Left ventricle myocardium inferior (tissue), 1 donor: ENCODE measurements at places on chromosomes 11 and 22.

DNA sequence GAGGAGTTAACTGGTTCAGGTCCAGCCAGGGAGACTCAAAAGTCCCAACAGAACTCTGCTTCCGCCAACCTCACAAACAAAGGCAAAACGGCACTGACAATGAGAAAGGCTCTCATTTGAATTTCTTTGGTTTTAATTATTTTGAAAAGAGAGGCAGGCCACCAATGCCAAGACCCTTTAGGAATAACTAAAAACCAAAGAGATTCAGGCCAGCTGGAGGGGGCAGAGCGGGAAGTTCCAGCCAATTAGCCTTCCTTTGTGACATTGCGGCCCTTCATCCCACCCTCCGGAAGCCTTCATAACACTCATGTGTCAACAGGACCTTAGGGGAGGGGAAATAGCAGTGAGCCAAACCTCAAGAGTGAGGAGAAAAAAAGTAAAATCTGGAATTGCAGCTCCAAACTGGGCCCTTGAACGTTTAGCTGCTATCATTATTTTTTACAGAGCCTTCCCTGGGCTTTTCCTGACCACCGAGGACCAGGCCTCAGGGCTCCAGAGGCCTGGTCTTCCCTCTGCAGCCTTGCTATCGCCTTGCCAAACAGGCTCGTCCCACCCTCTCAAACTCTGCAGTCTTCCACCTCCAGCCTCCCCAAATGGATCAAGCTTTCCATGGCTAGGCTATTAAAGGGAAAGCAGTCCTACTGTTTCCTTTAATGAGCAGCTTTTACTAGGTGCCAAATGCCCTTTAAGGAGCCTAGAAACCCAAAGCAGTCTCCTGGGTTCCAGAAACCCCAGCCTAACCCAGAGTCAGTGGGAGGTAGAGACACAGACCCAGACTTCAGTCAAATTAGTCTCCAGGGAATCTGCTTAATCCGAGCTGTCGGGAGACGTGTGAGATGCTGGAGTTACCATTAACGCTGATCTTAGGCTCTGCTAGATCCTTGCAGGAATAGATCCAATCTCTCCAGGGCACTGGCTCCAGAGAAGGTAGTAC lies 114.2 kb downstream of the CCDC34 start:
- DNase-seq = peak; percentile 23

- no peak for DNase-seq
These were observed 915.9 kb downstream of the KCNA4 start for GRCh38 chr11:29100967-29101366.

DNA sequence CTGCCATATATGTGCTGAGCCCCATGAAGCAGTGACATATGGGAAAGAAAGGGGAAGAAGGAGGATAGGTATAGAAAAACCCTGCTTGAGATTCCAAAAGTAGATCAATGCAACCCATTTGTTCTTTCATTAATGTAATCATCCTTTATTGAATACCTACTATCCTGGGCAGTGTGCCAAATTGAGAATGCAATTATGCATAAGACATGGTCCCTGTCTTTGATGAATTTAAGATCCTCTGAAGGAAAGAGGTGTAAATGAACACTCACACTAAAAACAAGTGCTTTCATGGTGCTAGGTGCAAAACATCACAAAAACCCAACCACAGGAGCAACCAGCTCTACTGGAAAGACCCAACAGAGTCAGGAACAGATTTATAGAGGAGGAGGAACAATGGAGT lies 29.7 kb downstream of the FLI1 start:
- DNase-seq = no peak

DNA sequence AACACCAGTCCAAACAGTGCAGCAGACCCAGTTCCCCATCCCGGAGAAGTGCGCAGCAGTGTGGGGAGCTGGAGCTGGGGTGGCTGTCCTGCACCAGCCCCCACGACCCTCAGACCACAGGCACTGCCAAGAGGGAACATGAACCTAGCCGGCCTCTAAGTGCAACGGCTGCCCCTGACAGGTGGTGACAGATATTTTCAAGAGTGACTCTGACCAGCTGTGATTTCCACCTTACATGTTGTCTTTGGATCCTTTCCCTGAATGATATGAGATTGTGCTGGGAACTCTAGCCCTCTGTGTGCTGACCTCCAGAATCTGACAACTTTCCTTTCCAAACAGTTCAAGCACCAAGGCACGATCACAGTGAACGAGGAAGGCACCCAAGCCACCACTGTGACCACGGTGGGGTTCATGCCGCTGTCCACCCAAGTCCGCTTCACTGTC lies 12.6 kb downstream of the SERPIND1 start:
- DNase-seq = no peak

DNA sequence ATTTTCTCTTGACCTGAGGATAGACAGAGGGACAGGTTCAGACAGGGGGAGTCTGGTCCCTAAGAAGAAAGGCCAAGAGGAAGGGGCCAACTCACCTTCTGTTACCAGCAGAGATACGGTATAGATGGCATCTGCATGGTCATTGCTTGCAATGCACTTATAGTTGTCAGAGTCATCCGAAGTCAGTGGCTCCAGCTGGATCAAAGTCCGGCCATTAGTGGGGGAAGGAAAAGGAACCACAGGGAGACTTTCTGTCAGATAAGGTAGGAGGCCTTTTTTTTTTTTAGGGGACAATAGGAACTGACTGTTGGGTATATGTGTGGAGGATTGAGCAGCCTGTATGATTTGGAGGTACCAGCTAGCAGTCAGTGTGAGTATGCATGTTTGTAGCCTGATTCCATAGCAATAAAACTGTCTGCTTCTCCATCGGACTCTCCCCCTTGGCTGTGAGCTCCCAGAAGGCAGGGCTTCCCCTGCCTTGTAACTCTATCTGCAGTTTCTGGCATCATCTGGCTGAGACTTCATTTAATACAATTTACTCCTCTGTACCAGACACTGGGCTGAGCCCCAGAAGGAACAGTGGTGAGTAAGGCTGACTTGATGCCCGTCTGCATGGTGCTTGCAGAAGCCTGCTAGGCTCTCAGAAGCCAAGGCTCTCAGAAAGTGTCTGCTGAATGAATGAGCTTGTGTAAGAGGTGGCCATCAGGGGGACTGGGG lies 5.7 kb downstream of the IGSF22 start:
- DNase-seq = no peak

GRCh38 chr22:34866495-34867131 lies 199.3 kb upstream of the ISX start:
- DNase-seq = no peak

DNA sequence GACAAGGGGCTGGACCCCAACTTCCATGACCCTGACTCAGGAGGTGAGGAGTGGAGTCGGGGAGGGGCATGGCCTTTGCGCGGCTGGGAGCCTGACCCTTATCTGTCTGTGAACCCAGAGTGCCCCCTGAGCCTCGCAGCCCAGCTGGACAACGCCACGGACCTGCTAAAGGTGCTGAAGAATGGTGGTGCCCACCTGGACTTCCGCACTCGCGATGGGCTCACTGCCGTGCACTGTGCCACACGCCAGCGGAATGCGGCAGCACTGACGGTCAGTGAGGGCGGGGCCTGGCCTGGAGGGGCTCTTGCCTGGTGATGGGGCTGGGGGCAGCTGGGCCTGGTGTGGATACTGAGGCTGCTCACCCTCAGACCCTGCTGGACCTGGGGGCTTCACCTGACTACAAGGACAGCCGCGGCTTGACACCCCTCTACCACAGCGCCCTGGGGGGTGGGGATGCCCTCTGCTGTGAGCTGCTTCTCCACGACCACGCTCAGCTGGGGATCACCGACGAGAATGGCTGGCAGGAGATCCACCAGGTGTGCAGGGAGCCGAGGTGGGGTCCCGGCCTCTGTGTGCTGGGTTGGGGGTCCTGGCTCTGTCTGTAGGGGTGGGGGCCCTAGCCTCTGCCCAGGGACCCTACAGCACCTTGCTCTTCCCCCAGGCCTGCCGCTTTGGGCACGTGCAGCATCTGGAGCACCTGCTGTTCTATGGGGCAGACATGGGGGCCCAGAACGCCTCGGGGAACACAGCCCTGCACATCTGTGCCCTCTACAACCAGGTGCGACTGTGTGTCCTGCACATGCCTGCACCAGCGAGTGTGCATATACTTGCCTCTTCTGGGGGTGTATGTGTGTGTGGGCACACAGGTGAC lies 6.3 kb downstream of the SHANK3 start:
- DNase-seq = no peak

DNA sequence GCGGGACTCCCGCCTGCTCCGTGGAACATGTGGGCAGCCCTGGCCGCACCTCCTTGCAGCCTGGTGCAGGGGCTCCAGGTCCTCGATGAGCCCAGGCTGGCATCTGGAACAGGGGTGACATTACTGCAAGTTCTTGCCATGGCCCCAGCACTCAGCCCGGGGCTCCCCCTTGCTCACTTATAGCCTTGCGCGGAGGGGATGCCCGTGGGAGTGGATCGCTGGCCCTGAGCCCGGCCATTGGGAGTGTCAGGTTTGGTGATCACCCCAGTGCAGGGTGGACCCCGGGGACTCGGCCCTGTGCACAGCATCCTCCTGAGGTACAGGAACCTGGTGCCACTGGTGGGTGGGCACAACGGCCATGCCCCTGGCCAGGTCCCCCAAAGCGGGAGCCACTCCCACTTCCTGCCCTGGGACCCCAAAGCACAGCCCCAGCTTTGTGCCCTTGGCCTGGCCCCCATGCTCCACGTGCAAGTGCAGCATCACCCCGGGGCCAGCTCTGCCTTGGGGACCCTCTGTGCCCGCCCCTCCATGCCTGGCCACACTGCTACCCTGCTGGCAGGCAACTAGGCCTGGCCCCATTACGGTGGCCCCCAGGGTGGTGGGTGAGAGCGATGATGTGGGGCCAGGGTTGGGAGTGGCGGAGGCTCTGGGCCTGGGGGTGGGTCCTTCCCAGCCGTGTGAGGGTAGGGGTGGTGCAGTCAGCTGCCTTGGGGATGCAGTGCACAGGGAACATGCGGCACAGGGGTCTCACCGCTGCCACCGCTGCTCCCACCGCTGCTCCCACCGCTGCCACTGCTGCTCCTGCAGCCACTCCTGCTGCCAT lies 439.8 kb downstream of the TBC1D22A start:
- no peak for DNase-seq

DNA sequence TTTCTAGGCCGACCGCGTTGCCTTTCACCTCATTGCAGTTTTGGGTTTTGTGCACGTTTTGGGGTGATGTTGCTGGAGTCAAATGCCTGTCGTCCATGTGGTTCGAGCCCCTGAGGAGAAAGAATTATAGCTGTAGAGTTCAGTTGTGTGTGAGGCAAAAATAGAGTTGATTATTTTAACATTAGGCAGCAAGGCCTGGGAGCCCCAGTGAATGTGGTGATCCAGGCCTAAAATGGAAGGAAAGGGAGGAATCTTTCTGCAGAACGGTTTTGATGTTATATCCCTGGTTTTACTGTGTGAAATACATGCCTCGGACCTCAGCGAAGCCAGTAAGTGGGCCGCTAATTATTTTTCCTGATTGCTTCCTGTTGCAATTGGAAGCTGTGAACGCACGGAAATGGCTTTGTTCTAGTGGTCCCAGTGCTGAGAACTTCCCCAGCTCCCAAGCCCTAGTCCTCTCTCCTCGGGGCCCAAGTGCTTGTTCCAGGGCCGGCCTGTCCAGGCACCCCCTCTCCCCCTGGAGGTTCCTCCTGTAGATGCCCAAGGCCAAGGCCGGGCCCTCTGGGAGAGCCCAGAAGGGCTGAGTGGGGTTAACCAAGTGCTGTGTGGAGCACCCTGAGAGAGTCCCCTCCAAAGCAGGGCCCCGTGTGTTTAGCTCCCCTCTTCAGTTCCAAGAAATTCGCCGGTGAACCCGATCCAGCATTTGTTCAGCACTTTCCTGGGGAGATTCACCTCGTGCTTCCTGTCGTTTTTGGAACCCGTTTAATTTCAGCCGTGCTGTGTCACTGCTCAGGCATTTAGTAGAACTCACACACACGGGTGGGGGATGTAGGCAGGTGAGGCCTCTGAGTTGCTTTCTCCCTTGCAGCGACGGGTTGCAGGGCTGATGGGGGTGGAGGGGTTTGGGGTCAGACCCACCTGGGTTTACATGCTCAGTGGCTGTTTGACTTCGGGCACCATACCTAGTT lies 2.1 kb downstream of the LRP5 start:
- no peak for DNase-seq

DNA sequence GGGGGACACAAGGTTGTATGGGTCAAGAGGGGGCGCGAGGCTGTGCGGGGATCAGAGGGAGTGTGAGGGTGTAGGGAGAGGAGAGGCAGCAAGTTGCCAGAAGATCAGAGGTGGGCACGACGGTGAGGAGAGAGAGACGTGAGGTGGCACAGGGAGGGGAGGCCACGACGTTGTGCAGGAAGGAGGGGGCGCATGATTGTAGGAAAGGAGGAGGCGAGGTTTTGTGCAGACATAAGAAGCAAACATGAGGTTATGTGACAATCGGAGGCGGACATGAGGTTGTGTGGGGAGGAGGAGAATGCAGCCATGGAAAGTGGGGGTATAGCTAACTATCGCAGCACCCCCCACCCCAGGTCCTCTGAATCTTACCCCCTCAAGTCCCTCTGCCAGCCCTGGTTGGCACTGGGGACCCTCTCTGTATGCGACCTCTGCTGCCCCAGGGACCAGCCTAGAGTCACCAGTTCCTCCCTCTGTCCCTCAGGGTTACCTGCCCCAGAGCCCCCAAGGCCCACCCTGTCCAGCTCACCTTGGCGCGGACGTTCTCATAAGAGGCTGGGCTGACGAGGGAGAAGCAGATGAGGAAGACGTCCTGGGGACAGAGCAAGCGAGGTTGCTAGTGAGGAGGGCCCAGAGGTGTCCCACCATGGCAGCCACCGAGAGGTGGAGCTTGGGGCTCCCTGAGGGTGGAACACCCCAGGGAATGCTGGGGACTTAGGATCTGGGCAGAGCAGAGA lies 12.5 kb downstream of the RAC2 start:
- no peak for DNase-seq

GRCh38 chr11:134711588-134711987 lies 299.5 kb upstream of the B3GAT1 start:
- DNase-seq = no peak

DNA sequence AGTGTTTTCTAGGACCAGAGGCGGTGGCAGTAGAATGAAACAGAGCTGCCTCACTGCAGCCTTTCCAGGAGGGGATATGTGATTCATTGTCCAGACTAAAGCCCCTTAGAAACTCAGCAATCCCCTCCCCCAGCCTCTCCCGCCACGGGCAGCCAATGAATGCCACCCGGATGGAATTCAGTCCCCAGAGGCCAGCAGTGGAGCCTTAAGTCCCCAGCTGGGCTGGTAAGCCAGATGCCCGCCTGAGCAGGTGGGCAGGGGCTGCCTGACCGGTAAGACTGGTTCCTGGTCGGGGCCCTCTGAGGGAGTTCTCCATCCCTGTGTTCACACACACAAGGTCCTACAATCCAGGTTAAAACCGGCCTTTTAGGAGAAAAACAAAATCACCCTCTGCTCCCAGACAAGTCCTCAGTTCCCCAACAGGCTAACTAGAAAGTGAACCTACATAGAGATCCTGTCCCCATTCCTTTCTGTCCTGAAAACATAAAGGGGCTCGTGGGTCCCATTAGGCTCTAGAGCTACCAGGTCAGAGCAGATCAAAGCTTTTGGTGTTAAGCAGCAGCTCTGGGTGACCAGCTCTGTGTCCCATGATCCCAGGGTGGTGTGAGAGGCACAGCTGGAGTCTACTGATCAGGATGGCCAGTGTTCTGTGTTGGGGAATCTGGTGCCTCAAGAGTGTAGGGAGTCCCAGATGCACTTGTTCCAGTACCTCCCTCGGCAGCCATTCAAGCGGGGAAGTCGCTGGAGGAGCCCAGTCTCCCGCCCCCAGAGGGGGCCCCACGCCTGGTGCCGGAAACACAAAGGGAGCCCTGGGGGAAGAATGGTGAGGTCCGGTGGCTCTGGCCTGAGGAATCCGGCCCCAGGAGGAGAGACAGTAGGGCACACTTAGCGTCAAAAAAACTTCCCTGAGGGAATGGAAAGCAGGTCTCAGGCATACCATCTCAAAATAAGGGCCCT lies 2.6 kb downstream of the PATZ1 start:
- peak; percentile 34 for DNase-seq
